Hematopoietic multipotent progenitor cell treated with erythropoietin and hydrocortisone succinate and interleukin-3 and kit ligand, for 6 days (in vitro differentiated cells): ENCODE measurements at places on chromosomes 4 and X.

DNA sequence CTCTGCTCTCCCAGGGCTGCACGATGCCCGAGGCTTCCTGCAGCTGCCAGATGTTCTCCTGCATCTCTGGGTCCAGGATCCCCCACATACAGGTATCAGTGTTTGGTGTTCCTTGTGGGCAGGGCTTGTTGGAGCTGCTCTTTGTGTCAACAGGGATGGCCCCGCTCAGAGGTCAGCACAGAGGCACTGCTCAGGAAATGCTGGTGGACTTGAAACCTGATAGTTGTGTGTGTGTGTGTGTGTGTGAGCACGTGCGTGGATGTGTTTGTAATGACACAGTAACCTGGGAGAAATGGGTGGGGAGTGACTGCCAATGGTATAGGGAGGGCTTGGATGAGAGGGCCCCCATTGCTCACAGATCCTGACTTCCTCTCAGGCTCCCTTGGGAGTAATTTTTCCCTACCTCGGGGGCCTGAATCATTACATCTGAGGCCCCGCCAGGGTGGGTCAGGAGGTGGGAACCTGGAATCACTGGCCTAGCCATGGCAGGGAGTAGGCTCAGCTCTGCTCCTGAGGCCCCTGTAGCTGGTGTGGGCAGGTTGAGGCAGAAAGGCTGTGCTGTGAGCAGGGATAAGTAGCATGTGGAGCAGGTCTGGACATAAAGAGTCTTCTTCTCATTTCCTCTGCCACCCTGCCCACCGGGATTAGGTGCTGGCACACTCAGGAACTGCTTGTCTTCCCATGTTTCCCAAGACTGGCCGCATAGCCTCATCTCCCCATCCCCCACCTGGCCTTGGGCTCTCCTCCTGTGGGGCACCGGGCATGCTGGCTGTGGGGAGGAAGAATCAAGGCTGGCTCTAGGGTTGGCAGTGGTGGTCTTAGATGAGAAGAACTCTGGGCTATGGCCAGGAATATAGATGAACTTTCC is 2.5 kb upstream of the EFNB1 start:
- DNase-seq: no peak

DNA sequence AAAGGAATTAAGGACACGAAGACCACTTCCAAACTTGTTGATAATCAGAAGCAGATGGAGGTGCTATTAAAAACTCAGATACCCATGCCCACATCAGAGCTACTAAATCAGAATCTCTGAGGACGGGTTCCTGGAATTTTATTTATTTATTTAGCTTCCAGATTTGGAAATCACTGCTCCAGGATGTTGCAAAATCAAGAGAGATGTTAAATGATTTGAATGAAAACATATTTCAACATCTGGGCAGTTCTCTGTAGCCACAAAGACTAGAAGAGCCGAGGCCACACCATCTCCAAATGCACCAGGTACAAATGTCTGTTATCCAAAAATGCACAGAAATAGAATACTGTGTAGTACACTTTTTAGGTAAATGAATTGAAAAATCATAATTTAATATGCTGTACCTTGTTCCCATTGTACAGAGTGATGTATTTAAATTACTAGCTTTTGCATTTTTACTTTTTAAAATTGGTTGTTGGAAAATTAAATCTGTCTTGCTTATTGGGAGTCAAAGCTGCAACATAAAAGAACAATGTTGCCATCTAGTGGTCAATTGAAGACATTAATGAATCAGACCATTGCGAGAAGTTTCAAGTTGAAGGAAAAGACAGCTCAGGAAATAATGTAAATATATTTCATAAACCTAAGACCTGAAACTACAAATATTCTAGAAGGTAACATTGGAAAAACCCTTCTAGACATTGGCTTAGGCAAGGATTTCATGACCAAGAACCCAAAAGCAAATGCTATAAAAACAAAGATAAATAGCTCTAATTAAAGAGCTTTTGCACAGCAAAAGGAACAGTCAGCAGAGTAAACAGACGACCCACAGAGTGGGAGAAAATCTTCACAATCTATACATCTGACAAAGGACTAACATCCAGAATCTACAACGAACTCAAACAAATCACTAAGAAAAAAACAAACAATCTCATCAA is 151.3 kb upstream of the TTC29 start:
- peak; percentile 77 for DNase-seq

DNA sequence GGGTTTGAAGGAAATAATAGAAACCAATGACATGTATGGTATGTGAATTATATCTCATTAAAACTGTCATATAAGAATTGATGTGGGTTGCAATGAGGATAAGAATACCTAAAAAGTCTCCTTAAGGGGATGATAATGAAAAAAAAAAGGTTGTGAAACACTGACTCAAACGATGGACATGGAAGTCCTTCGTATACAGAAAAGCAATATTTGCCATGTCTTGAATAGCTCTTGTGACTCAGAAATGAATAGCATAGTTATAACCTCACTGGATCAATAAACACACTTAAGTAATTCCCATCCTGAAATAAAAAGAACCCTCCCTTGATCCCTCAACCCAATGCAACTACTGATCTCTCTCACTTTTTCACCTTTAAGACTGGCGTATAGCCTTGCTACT is 89.7 kb downstream of the OPHN1 start:
- no peak for DNase-seq

DNA sequence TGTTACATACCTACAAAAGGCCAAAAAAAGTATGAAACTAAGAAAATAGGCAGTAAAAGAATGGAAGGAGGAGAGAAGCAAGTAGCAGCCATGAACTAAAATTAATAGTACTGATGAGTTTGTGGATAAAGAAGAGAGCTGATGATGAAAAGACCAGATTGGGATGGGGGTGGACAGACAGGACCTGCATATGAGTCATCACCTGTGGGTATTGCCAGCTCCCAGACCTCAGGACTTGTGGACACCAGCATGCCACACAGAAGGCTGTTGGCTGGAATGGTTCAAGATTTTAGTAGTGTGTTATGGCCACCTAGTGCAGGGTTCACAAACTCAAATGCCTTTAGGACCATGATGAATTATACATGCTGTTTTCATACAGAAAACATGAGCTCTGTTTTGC is 58.9 kb downstream of the ARX start:
- no peak for DNase-seq

GRCh38 chr4:19857380-19857779 is 394.3 kb upstream of the SLIT2 start:
- DNase-seq: no peak
